ENCODE measurements at places on chromosomes 11 and 22.

- DNase-seq, result no peak
Observed at GRCh38 chr11:19812096-19812495, 99.5 kb downstream of the NAV2 start.

DNA sequence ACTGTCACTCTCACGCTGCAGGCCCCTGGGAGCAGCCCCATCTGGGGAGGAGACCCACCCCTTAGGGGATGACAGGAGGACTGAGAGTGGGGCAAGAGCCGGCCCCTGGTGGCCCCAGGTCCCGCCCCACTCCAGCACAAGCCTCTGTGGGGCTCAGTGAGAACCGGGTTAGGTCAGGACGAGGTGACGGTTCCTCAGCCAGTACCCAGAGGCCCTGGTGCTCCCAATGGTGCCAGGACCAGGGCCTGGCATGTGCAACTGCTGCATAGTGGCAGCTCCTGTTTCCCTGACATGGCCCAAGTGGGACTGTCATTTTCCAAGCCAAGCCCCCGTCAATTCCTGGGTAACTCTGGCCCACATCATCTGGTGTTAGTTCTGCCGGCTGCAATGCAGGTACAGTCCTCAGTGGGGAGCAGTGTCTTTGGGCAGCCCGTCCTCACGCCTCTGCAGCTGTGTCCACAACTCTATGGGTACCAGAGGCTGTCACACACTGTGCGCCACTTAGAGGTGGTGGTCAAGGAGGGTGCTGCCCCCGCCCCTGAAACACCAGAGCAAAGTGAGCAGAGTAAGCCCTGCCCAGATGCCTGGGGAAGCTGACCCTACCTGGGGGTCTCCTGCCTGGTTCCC is 15.9 kb downstream of the CHID1 start:
- no peak for DNase-seq

DNA sequence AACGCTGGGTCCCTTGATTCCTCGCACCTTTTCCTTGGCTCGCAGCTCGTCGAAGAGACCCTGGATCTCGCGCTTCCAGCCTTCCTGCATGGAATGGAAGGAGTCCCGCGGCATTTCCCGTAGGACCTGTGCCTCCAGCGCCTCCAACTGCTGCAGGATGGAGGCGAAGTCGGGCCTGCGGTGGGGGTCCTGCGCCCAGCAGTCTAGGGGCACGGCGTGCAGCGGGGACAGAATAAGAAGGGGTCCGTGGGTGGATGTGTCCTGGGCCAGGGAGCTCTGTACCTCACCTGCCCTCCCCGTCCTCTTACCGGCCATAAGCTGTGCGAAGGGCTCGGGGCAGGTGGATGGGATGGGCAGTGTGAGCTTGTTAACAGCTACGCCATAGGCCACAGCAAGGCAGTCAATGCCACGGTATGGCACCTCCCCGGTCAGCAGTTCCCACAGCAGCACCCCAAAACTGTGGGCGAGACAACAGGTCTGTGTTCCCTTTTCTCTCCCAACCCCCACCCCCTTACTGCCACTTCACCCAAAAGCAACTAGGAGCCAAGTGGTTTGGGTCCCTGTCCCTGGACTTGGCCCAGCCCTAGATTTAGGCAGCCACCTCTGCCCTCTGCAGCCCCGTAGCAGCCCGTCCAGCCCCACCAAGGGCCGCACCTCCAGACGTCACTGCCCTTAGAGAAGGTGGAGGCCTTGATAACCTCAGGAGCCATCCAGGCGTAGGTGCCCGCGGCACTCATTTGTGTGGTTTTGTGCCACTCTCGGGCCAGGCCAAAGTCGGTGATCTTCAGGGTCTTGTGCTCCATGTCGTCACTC is 6.2 kb downstream of the MAP3K11 start:
- no peak for DNase-seq

DNA sequence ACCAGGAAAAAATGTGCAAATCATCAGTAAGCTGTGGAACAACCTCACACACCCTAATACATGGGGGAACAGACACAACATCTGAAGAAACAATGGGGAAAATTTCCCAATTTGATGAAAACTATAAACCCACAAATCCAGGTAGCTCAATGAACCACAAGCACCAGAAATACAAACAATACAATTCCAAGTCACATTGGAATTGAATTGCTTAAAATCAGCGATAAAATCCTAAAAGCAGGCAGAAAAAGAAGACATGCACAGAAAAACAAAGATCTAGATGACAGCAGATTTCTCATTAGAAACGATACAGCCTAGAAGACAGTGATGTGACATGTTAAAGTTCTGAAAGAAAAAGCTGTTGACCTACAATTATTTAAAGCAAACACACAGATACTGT is 32.0 kb downstream of the DGCR2 start:
- DNase-seq, result no peak

DNA sequence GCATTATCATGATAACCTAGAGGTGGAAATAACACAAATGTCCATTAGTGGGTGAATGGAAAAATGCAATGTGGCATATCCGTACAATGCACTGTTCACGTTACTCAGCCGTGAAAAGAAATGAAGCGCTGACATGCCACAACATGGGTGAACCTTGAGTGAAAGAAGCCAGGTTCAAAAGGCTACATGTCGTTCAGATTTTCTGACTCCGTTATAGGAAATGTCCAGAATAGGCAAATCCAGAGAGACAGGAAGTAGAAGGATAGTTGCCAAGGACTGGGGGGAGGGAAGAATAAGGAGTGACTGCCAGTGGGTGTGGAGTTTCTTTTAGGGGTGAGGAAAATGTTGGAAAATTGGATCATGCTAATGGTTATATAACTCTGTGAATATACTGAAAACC is 133.8 kb downstream of the ATXN10 start:
- no peak for DNase-seq

- DNase-seq, result no peak
Observed at GRCh38 chr11:92750794-92751193, 218.7 kb upstream of the MTNR1B start.

GRCh38 chr22:37269936-37270678 is 12.2 kb upstream of the CYTH4 start:
- DNase-seq, result no peak

DNA sequence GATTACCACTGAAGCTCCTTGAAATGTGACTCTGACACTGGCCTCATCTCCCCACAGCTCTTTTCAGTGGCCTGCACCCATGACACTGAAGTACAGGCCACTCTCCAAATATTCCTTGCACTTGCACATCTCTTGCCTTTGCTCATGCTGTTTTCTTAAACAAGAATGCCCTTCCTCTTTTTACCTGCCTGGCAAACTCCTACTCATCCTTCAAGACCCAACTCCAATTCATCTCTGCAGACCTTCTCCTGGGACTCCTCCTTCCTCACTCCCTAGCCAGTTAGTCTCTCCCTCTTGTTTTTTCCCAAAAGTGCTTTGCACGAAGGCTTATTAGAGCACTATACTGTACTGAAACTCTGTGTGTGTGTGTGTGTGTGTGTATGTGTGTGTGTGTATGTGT is 2.6 kb downstream of the KCNE3 start:
- no peak for DNase-seq

DNA sequence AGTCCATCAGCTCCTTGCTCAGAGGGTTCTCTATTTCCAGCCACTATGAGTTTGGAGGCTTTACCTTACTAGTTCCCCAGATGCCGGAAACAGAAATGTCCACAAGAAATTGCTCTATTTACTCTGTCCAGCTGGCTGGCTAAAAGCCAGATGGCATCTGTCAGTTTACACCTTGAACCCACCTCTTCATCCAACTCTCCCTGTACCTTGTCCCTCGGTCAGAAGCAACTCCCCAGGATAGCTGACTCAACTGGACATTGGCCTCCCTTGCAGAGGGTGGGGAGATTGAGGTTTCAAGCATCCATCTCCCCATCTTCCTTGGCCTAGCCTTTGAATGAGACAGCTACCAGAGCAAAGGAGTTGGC is 1.7 kb downstream of the C2CD2L start:
- DNase-seq, result no peak

DNA sequence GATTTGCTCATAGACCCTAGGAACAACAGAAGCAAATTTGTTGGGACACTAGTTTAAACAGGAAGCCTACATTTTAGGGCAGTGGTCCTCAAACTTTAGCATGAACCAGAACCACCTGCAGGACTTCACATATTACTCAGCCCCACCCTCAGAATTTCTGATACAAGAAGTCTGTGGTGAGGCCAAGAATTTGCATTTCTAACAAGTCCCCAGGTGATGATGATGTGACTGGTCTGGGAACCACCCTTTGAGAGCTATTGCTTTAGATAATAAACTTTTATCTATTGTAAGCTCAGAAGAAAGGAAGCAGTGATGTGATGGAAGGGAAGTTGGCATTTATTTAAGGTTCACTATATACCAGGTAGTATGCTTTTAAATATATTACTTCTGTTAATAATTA is 194.0 kb downstream of the FAM181B start:
- DNase-seq, result no peak

DNA sequence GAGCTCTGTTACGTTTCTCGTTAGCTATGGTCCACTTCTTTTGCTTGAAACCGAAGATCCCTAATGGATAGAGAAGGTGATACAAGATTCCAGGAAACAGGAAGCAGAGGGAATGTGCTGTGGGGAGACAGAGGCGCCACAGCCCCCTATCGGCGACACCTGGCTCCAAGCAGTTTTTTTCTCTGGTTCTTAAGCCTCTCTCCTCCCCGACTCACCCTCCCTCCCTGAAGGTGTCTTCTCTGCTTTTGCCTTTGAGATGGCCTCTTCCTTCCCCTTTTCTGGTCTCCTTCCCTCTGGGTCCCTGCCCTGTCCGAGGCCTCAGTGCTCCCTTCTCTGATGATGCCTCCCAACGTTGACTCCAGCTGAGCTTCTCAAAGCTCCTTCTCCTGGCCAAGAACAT is 14.2 kb upstream of the APOBEC3A start:
- DNase-seq, result no peak

DNA sequence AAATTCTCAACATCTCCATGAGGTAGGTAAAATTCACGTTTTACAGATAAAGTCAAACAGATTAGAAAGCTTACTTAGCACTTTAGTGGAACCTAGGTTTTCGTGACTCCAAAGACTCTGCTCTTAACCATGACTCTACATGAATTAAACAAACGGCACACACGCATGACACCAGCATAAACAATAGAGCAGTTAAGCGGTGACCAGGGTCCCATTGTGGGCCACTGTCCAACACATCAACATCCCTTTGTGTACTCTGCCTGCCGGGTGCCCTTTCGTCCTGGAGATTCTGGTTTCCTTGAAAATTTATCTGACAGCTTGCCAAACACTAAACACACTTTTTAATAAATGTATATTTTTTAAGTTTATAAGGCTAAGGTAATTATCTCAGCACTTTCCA is 941.7 kb downstream of the OPCML start:
- DNase-seq, result no peak

- DNase-seq, result no peak
Observed at GRCh38 chr11:12137005-12137690, 26.8 kb downstream of the MICAL2 start.

DNA sequence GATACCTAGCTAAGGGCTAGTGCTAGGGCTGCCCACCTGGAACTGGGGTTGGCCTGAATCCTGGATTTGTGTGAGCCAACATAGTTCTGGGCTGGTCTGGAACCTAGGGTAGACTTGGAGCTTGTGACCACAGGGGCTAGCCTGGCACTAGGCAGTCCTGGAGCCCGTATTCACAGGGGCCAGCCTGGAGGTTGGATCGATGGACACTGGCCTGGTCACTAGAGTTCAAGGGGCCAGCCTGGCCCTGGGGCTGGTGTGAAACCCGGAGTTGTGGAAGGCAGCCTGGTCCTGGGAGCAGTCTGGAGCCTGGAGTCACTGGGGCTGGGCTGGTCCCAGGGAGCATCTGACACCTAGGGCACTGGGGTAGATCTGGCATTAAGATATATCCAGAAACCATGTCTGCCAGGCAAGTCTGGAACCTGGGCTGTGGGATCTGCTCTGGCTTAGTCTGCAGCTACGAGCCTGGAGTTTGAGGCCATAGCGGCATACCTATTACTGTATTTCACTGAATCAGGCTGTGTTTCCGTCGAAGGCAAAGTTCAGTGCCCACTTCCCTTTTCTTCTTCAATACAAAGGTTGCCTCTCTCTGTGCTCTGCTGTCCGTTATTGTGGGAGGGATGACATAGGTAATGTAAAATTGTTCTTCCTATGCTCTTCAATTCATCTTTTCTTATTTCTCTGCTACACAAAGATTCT is 9.1 kb upstream of the GLYATL1B start:
- no peak for DNase-seq

DNA sequence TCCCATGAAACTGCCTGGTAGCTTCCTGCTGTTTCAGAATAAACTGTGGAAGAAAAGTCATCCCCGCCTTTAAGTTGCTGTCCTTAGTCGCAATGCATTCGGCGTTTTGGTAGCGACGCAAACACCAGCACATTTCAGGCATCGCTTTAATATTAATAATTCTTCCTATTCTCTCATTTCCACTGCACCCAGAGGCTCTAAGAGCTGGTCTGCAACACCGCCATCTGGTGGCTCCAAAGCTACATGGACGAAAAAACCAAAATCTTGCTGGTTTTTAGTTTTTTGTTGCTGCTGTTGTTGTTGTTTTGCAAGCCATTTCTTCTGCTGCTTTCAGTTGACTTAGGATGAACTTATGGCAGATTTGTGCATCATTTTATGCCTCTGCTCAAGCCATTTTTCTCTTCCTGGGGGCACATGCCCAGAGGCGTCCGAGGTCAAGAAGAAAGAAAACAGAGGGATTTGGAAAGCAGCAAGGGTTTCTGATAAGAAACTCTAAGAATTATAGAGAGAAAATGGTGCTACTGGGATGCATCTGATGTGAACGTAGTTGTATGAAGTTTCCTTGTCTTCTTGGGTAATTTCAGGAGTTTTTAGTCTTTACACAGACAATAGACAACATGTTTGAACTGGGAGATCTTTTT is 345.4 kb upstream of the KIRREL3 start:
- no peak for DNase-seq

- DNase-seq, result no peak
Observed at GRCh38 chr11:57787920-57788702, 26.5 kb downstream of the CTNND1 start.

GRCh38 chr11:7665473-7666291 is 7.6 kb downstream of the CYB5R2 start:
- DNase-seq, result peak; percentile 62

DNA sequence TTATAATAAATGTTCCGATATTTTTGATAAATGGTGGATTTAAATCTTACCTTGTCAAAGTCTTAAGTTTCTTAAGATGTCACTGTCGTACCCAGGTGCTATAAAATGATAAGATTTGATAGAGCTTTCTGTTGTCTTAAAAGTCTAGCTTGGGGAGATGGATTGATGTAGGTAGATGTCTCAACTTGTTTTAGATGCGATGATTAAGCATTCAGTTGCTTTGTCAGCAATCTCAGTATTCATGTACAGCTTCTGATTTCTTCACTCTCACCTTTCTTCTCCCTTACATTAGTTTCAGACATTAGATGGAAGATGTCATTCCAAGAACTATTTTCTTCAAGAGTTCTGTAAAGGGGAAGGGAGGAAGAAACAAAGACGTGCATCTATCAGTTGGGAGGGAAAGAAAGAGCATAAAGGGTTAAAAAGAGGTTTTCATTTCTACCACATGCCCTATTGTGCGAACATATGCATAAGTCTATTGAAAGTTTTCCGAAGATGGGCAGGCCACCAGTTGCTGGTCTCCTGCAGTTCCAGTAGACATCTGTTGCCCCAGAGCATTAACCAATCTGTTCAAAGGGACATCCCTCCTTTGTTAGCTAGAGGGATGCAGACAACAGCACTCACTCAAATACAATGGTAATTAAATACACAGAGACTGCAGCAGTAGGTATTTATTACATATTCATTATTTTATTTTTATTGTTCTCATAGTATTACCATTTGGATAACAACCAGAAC is 38.4 kb downstream of the ZC3H12C start:
- no peak for DNase-seq
